A549 treated with CORT108297 at 1 μM for 4 hours (cell line): ENCODE measurements at places on chromosomes 7 and 10. TPM values are rescaled to one million over a fixed set of nuclear protein-coding genes. Genes with fewer than 3 reads are reported as not detected.

IFIT5 gene
- 5.8 to 11.3 TPM (median 8.0 TPM) in 5 replicates for total RNA-seq

ERV3-1 gene
- total RNA-seq = 2.5 to 5.5 TPM (median 3.4 TPM) in 5 replicates

THNSL1 gene
- 3.5 to 4.0 TPM (median 3.7 TPM) in 5 replicates for total RNA-seq

DNAJC1 gene
- total RNA-seq = 28.8 to 32.1 TPM (median 31.1 TPM) in 5 replicates

MRC1 gene
- total RNA-seq = 0.01 to 0.05 TPM (median 0.02 TPM) in 5 replicates

GPER1 gene
- total RNA-seq = 0.55 to 0.94 TPM (median 0.78 TPM) in 5 replicates

CYP2C9 gene
- total RNA-seq = 0.03 to 0.14 TPM (median 0.06 TPM) in 3 of 5 replicates, not detected in the others

TBX20 gene
- total RNA-seq = 1.5 to 2.6 TPM (median 2.1 TPM) in 5 replicates

SPDYE16 gene
- 0.03 to 0.14 TPM (median 0.05 TPM) in 3 of 5 replicates, not detected in the others for total RNA-seq

GPR85 gene
- total RNA-seq = not detected in 5 replicates

COL26A1 gene
- 0.32 to 0.58 TPM (median 0.49 TPM) in 5 replicates for total RNA-seq

OR2A42 gene
- total RNA-seq = not detected in 5 replicates

LRIT1 gene
- total RNA-seq = not detected in 5 replicates

SAMD9 gene
- total RNA-seq = 3.4 to 7.2 TPM (median 5.9 TPM) in 5 replicates
